Renal cortical epithelial cell (primary cell): ENCODE measurements at places on chromosomes 3 and 15.

- no peak for DNase-seq
Measured at GRCh38 chr15:98402486-98402885, 245.9 kb upstream of the IGF1R start.

DNA sequence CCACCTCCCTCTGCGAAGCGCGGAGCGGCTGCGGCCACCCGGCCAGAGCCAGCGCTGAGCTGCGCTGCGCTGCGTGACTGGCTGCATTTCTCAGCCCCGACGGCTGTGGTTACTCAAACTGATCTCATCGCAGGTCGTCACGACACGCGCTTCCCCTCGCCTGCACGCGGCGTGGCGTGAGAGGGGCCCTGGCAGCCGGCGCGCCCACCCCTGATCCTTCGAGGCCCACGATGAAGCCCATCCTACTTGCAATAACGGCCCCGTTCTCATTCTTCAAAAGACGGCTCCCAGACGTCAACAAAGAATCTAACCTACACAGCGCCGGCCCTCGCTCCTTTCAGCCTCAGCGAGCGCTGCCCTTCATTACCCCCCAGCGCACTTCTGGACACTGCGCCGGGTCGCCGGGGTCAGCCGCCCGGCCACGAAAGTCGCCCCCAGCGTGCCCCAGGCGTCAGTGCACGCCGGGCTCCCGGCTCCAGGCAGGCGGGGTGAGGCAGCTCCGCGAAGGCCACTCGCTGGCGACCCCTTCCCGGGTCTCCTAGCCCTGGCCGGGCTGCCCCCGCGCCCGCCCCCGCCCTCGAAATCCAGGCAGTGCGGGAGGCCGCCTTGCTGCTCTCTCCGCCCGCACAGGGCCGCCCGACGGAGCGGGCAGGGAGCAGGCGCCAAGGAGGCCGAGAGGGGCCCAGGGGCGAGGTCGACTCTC, 9.9 kb upstream of the LEKR1 start:
- DNase-seq: no peak

GRCh38 chr15:77531191-77532000, 101.3 kb downstream of the LINGO1 start:
- no peak for DNase-seq

- no peak for DNase-seq
Measured at GRCh38 chr3:72756900-72757299, 91.3 kb downstream of the SHQ1 start.

GRCh38 chr15:80183886-80184285, 31.1 kb downstream of the FAH start:
- DNase-seq: no peak

- DNase-seq: no peak
Measured at GRCh38 chr3:31714495-31715280, 182.0 kb downstream of the STT3B start.

DNA sequence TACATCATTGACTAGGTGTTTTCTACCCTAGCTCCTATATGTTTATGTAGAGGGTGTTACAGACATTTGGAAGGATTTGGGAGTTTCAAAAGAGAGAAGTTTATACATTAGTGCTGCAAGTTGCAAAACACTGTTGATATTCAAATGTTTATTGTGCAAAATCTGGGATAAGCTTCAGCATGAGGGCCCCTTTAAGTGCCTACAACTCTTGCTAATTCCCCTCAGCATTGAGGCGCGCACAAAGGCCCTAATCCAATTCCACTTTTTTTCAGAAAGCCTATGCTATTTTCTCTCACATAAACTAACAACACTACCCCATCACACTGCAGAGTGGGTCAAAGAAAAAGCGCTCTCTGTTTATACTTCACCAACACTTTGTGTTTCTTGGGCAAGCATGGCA, 208.0 kb downstream of the NR2F2 start:
- no peak for DNase-seq

- peak; percentile 41 for DNase-seq
Measured at GRCh38 chr15:68389936-68390817, 41.8 kb downstream of the ITGA11 start.

DNA sequence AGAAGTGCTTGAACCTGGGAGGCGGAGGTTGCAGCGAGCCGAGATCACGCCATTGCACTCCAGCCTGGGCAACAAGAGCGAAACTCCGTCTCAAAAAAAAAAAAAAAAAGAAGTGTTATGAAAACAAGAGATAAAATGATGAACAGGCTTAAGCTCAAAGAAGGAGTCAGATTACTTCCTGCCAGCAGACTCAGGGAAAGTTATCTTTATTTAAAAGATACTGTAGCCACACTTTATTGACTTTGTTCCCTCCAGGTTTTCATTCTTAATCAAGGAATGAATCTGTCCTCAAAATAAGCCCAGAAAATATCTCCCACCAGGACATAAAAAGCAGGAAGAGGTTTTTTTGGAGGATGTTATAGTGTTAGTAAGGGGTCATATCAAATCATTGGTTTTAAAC, 176.5 kb upstream of the KCNMB2 start:
- DNase-seq: no peak

DNA sequence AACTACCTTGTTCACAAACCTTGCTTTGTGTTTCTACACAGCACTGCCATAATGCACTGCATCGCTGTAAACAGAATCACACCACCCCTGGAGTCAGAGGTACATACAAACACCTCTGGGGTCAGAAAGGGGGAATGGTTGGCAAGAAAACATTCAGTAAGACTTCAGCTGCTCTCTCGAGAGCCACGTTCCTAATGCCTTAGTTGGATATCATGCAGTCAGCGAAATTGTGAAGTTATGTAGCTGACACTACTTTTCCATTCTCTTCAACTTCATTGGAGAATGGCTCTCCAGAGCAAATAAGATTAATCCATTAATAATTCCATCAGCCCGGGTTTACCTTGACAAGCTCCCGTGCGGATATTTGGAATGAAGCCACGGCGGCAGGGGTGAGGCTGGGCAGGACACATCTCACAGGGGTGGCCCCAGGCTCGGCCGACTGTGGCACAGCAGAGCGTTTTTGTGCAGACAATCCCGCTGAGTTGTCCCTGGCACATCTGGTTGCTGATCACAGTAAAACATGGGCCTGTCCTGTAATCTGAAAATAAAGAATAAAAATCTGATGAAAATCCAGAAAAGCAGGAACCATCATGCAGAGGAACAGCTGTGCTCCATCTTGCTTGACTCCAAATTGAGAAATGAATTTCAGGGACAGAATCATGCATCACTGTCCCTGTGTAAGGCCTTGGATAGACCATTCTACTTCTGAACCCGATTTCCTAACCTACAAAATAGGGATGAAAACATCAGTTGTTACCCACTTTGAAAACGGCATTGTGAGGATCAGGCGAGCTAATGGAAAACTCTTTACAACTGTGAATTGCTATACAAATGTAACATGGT, 108.0 kb downstream of the FBN1 start:
- DNase-seq: no peak

DNA sequence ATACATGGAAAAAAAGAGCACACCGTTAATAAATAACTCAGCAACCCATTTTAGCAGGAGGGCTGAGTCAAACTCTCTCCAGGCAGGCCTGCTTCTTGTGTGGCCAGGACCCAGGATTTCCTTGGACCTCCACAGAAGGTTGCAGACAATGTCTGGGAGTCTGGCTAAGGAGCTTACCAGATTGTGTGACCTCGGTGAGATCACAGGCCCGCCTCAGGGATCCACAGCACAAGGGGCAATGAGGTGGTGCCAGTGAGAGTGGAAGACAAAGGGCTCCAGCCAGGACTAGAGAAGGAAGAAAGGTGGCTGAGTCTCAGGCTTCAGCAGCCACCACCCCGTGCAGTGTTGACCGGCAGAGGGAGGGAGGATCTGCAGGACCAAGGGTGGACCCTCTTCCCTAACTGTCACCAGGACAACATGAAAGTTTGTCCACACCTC, 32.2 kb upstream of the SEC22A start:
- DNase-seq: peak; percentile 83

GRCh38 chr3:47121409-47121808, 42.5 kb downstream of the SETD2 start:
- no peak for DNase-seq

DNA sequence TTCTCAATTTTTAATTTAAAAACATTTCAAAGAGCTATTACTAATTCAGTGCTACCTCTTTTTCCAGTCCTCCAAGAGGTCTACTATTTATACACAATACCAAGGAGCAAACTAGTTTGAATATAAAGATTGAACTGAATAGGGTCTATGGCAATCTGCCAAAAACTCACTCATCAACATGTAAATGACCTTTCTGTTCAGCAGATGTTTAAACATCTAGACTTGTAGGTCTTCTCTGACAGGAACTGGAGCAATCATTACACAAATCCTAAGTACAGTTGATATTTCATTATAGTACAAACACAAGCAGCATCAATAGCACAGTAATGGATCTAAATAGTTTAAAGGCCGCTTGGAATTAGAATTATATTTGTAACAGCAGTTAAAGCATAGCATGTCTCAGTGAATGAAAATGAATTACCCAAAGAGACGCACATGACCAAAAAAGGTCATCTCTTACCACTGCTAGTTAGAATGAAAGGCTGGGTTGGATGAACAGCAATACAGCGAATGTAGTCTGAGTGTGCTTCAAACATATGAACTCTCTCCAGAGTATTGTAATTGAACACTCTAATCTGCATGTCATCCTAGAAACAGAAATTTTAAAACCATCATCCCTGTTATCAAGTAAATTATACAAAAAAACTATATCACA, 10.7 kb downstream of the COPB2 start:
- no peak for DNase-seq

GRCh38 chr3:50674349-50675178, at the start of gene DOCK3:
Gene DOCK3, plus strand, starts transcription at chr3:50674927. Its CDS starts 337 bp downstream, at chr3:50675264.
- no peak for DNase-seq

DNA sequence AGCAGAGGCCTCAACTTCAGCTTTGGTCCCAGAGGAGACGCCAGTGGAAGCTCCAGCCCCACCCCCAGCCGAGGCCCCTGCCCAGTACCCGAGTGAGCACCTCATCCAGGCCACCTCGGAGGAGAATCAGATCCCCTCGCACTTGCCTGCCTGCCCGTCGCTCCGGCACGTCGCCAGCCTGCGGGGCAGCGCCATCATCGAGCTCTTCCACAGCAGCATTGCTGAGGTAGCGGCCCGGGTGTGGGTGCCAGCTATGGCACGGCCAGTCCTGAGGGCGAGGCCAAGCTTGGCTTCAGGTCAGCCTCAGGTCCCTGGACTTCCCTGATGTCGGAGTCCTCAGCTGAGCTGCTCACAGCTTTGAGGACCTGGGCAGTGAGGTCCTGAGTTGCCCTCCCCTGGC, 5.7 kb upstream of the STAB1 start:
- DNase-seq: no peak

DNA sequence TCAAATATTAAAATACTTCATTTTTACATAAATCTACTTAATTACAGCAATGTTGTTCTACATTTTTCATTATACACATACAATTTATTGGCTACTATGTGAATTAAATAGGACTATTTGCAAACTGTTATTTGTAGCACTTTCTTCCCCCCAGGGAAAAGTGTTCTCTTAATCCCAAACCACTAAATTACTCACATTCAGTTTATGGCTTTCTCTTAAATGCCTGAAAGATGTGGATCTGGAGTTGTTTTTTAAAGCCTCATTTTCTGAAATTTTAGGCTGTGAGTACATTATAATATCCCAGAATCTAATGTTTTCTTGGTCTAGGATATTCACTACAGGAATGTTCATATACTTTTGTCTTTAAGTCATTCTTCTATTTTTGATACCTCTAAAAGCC, 32.7 kb downstream of the PRTG start:
- peak; percentile 42 for DNase-seq

- DNase-seq: no peak
Measured at GRCh38 chr3:79028916-79029315, 738.9 kb downstream of the ROBO1 start.

- DNase-seq: peak; percentile 42
Measured at GRCh38 chr15:53549697-53550305, 209.7 kb downstream of the WDR72 start.

DNA sequence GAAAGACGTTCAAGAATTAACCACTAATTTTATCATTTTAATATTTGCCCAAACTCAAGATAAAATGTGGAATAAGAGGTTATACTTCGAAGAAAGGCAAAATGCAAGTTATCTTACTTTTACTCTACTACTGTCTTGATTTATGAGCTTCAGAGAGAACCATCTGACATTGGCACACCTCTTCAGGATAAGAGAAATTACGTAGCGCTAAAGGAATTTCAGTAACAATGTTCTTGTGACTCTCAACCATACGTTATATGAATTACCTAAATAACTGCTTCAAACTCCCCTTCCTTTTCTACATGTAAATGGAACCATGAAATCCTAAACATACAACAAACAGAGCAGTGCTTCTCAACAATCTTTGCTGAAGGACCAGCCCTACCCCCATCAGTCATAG, 96.8 kb downstream of the ZNF385D start:
- no peak for DNase-seq

- DNase-seq: no peak
Measured at GRCh38 chr3:55242921-55243320, 244.2 kb downstream of the WNT5A start.

DNA sequence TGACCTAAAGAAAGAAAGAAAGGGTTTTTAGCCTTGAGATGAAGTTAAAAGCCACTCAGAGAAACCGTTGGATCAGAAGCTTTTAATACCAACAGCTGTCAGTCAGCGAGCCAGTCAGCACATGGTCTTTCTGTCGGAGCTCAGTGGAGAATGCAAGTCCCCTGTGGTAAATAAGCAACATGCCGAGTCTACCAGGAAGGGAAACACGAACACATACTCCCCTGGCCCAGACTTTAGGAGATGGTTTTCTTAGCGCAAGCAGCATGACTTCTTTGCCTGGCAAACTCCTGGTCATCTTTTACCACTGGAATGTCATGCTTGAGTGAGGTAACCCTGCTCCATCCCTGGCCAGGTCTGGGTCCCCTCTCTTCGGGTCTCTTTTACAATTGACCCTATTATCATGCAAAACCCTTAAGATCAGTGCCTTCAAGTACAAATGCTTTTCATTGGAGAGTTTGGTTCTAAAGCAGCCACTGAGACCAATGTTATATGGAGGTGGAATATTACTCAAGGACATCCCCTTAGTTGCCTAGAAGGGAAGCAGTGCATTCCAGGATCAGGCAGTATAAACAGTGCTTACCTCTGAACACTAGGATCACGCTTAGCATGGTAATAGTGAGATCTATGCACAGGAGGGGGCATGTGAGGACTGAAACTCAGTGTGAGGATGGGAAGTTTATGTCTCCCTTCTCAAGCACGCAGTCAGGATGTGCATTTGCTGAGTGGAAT, 28.2 kb downstream of the SLCO3A1 start:
- DNase-seq: peak; percentile 40

- DNase-seq: no peak
Measured at GRCh38 chr3:170247875-170248274, 25.7 kb downstream of the PRKCI start.

DNA sequence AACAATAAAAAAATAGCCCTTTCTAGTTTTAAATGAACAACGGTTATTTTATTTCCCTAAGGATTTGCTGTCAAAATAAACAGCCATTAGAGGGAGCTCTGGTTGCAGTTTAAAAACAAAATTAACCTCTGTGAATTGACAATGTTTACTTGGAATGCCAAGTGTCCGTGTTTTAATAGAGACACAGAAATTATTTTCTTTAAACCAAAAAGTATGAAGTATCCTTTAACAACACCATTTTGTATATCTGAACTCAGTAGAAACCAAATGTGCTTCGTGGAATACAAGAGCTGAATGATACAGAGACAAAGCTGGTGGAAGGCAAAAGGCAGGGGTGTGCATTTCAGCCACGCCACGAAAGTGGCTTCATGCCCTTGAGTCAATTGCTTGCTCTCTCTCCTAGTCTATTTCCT, 74.4 kb downstream of the MOBP start:
- DNase-seq: peak; percentile 43
